A549 treated with DMSO at 1 μM for 4 hours (cell line): ENCODE measurements at places on chromosomes 12 and 14. TPM values are rescaled to one million over a fixed set of nuclear protein-coding genes. Genes with fewer than 3 reads are reported as not detected.

The RILPL1 gene
- total RNA-seq, result 9.3 to 13.8 TPM (median 12.2 TPM) in 5 replicates

The SLC6A15 gene
- 2.4 to 5.3 TPM (median 3.5 TPM) in 5 replicates for total RNA-seq

The LAG3 gene
- total RNA-seq, result 0.47 to 2.2 TPM (median 1.4 TPM) in 5 replicates

The LDHB gene
- total RNA-seq, result 1,458 to 1,601 TPM (median 1,570 TPM) in 5 replicates

The VDR gene
- 3.5 to 4.6 TPM (median 3.7 TPM) in 5 replicates for total RNA-seq

The TOMM20L gene
- total RNA-seq, result not detected in 5 replicates

The DBX2 gene
- not detected in 5 replicates for total RNA-seq

The ENDOU gene
- not detected in 5 replicates for total RNA-seq

The ACSS3 gene
- 0.03 to 0.07 TPM in 2 of 5 replicates, not detected in the others for total RNA-seq

The C12orf42 gene
- total RNA-seq, result not detected in 5 replicates

The KMT2D gene
- total RNA-seq, result 40.0 to 46.7 TPM (median 41.6 TPM) in 5 replicates

The DACT1 gene
- total RNA-seq, result 0.55 to 1.2 TPM (median 0.77 TPM) in 5 replicates

The TPH2 gene
- total RNA-seq, result not detected in 5 replicates

The ERBB3 gene
- total RNA-seq, result 1.2 to 1.8 TPM (median 1.3 TPM) in 5 replicates

The NRL gene
- 0.58 to 1.0 TPM (median 0.99 TPM) in 5 replicates for total RNA-seq

The CIDEB gene
- 0.14 to 0.70 TPM (median 0.29 TPM) in 5 replicates for total RNA-seq

The C14orf39 gene
- not detected in 5 replicates for total RNA-seq

The DNAH10 gene
- 0.11 to 0.42 TPM (median 0.29 TPM) in 5 replicates for total RNA-seq

The FGF6 gene
- total RNA-seq, result not detected in 5 replicates

The DCN gene
- not detected in 5 replicates for total RNA-seq

The TMX1 gene
- total RNA-seq, result 35.3 to 57.7 TPM (median 45.3 TPM) in 5 replicates

The ARF3 gene
- total RNA-seq, result 124 to 166 TPM (median 152 TPM) in 5 replicates

The TAS2R9 gene
- not detected in 5 replicates for total RNA-seq

The DIP2B gene
- total RNA-seq, result 15.6 to 20.6 TPM (median 19.9 TPM) in 5 replicates

The TPI1 gene
- 1,539 to 1,667 TPM (median 1,622 TPM) in 5 replicates for total RNA-seq

The OR4K14 gene
- total RNA-seq, result not detected in 5 replicates

The SLC6A12 gene
- total RNA-seq, result 0.91 to 2.2 TPM (median 1.0 TPM) in 5 replicates

The CELA1 gene
- not detected in 5 replicates for total RNA-seq

The ALKBH1 gene
- 13.6 to 17.8 TPM (median 17.2 TPM) in 5 replicates for total RNA-seq

The KRT2 gene
- total RNA-seq, result 0.04 TPM in 1 of 5 replicates, not detected in the others

The ANO2 gene
- 0.11 TPM in 1 of 5 replicates, not detected in the others for total RNA-seq

The TGM1 gene
- 0.60 to 1.1 TPM (median 0.83 TPM) in 5 replicates for total RNA-seq

The TMEM132C gene
- total RNA-seq, result not detected in 5 replicates

The RNASE7 gene
- not detected in 5 replicates for total RNA-seq
